ENCODE measurements at places on chromosomes 2 and 18. TPM values are rescaled to one million over a fixed set of nuclear protein-coding genes. Genes with fewer than 3 reads are reported as not detected.

GRCh38 chr2:228377533-228377932, 196.0 kb upstream of the SPHKAP start:
- DNase-seq: no peak

- DNase-seq: no peak
Measured at GRCh38 chr2:64162516-64162915, 18.3 kb upstream of the PELI1 start.

- no peak for DNase-seq
Measured at GRCh38 chr2:192604295-192604694, 409.6 kb upstream of the TMEFF2 start.

STEAP3 gene
- 4.4 TPM for total RNA-seq

GRCh38 chr18:50458366-50458765, 83.5 kb downstream of the SKA1 start:
- DNase-seq: no peak

DNA sequence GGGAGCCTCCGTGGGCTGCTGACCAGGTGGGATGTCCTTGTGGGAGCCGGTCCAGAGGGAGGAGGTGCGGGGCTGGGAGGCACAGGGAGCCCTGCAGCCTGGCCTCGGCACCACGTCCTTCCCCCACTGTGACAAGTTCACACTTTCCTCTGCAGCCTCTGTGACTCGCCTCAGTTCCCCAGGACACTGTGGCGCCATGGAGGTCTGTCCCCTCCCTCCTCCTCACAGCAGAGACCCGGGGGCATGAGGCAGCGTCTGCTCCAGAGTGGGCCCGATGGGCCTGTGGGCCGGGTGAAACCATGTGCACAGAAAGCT, 27.3 kb upstream of the KCNG2 start:
- DNase-seq: no peak

DNA sequence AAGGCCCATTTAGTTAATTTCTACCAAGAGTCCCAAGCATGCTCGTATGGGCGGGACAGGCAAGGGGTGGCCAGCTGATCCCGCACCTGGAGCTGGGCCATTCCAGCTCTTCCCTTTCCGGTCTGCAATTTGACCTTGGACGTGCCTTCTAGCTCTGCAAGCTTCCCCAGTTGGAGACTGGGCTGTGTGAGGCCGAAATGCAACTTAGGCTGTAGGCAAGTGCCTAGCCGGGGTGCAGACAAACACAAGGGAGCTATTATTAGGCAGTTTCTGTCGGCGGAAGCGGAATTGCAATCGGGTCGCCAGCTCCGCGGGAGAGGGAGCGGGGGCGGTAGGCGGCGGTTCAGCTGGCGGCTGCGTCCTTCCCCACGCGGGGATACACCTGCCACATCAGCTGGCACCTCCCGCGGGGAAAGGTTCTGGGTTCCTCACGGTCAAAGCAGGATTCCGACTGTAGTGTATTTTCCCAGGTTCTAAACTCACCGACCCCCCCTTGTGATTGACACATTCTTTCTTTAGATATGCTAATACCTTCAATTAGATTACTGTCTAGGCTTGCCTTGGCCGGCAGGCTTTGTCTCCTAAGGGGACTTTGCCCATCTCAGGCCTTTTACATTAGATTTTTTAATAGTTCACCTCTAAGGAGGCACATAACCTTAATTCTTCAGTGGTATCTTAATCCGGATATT, 17.1 kb upstream of the ZNF532 start:
- DNase-seq: no peak

GRCh38 chr2:12881952-12882351, 165.2 kb downstream of the TRIB2 start:
- no peak for DNase-seq

- no peak for DNase-seq
Measured at GRCh38 chr18:55522011-55522410, 66.0 kb downstream of the TCF4 start.

CTAGE1 gene
- not detected for total RNA-seq

All from right atrium auricular region (tissue), 2 donors.